Brain (organoid and tissue), 16 donors: ENCODE measurements at places on chromosomes 2 and 18.

DNA sequence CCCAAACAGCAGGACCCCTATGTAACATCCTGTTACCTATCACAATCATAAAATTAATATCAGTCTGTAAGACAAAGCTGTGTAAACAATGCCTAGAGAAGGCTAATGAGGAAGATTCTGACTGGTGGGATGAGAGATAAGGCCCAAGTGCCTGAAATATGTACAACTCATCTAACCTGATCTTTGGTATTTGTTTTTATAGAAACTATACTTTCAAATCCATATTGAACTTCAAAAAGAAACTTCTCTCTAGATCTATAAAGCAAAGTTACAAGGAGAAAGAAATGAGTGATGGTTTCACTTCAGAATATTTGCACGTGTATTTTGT is 36.1 kb upstream of the ITGA4 start:
- no peak for DNase-seq

GRCh38 chr2:188628989-188629752 is 337.5 kb downstream of the GULP1 start:
- no peak for DNase-seq

DNA sequence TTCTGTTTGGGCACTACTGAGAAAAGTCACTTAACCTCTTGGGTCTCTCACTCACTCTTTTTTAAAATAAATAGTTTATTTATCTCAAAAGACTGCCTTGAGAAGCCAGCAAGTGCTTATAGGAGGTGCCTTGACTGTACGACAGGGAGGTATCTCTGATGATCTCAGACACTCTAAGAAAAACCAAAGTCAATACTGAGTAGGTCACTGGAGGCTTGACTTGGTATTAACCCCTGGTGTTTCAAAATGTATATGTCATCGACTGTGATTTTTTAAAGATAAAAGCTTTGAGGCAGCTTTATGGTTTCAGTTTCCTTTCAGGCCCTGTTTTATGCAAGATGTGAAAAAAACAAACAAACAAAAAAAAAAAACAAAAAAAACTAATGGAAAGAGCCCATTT is 33.7 kb downstream of the MREG start:
- no peak for DNase-seq

- DNase-seq, result no peak
Measured at GRCh38 chr2:152950126-152950525, 231.7 kb downstream of the ARL6IP6 start.

DNA sequence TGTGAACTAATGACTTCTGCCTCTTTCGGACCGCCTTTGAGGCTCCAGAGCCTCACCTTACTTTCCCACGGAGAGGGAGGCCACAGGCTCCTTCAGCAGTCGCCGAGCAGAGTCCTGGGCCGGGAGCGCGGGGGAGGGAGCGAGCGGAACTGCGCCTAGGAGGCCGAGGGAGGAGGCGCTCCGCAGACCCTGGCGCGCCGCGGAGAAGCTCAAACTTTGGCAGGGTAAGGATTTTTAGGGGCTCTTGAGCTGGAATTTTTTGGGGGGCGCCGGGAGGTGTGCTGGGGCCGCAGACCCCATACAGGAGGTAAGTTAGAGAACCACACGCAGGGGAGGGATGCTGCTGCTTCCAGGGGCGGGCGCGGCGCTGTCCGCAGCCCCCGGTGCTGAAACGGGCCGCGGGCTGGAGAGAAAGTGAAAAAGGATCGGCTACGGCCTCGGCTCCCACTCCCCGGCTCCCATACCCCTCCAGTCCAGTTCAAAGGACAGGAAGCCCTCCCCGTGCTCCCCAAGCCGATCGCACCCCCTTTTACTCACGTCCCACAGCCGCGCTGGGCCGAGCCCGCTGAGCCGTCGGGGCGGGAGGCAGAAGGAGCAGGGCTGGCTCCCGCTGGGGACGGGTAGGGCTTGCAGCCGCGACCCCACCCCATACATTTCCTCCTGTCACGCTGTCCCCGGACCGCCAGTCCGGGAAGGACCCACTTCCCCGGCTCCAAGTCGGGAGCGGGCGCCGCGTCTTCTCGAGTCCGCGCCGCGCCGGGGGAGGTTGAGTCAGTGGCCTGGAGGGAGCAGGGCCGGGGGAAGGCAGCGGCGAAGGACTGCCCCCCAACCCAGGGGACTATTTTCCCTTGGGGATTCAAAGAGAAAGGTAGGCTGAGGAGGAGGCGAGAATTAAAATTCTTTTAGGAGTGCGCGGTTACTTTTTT is at the start of gene CNGA3:
Gene CNGA3, plus strand, starts transcription at position 146 of the 926 bp plus-strand sequence. CDS start 23,520 bp downstream, outside the sequence.
- peak; percentile 40 for DNase-seq

DNA sequence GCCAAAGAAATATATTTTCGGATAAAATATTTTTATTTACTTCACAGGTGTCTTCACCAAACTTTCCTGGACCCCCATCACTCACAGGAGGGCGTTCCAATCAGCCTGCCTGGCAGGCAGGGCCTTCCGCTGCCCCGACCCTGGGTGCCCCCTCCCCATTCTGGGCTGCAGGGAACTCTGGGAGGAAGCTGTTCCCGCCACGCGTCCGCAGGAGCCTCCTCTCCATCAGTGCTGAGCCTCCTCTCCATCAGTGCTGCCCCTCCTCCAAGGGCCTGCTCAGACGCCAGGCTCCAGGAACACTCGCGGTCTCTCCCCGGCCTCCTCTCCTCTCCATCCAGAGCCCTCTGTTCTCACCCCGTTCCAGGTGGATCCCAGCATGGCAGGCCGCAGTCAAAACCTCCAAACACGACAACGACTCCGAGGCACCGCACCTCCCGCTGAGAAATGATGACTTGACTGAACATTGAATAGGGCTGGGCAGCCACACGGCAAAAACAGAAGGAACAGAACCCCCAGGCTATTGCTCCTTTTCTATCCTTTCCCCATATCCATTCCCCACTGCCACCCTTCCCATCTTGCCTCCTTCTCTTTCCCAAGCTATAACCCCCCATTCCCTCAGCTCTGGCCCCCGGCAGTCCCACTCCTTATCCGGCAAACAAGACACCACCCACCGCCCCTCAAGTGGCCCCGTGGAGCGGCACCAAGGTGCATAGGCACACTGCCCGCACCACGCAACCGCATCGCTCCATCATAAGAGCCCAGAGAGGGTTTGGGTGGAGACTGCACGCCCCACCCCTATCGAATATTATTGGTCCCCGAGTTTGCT is 268.6 kb upstream of the RAB6C start:
- DNase-seq, result no peak
